ENCODE measurements at places on chromosomes 13 and 19.

DNA sequence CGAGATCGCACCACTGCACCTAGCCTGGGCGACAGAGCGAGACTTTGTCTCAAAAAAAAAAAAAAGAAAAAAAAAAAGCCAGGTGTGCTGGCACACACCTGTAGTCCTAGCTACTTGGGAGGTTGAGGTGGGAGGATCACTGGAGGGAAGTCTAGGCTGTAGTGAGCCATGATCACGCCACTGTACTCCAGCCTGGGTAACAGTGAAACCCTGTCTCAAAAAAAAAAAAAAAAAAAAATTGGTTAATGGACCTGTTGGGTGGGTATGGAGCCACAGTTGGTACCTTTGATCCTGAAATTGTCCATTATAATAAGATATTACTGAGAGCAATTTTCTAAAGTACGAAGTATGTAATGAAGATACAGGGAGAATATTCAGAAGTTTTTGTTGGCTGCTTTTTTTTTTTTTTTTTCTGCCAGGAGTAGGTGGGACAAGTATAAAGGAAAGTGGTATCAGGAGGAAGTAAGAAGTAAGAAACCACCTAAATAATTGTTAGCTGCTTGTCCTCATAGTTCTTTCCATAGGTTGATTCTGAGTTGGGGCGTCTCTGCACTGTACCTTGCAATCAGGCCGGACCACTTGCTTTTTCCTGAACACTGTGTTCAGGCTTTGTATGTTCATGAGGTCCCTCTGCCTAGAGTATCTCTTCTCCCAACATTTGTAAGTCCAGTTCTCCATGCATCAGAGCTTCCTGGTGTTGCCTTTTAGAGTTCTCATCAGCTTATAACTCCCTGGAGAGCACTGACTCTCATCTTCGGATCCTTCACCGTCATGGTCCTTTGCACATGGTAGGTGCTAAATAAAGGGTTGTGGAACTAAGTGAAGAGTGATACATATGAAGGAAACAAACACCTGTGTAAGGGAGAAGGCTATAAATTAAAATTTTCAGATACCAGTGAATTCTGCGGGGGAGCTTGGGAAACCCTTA, 31.7 kb downstream of the ARHGAP35 start:
- no peak for DNase-seq

GRCh38 chr13:108104736-108105135, 110.6 kb downstream of the LIG4 start:
- no peak for DNase-seq

GRCh38 chr19:18596752-18597157, 8.2 kb downstream of the REX1BD start:
- DNase-seq = no peak

- DNase-seq = no peak
Observed at GRCh38 chr13:78341032-78341431, 262.3 kb downstream of the POU4F1 start.

- no peak for DNase-seq
Observed at GRCh38 chr13:46603165-46603603, 50.2 kb downstream of the LRCH1 start.

- DNase-seq = no peak
Observed at GRCh38 chr19:28971049-28971448, 241.9 kb downstream of the UQCRFS1 start.

DNA sequence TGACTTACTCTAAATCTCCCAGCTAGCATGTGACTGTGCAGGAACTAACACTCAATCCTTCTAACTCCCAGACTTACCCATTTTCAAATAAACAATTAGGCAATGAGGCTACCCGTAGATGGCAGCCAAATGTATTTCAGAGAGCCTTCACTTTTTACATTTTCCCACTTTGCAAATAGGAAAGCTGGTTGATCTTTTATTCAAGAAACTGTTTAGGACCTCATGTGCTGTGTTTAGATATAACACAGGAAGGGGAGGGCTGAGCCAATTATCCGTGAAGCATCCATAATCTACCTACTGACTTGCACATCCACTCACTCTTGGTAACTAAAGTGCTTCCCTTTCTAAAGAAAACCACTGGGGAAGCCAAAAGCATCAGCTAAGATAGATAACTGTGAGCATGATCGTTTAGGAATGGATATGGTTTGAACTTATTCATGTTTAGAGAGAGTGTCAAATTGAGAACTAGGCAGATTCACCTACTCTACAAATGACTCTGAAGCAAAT, 33.4 kb downstream of the MBNL2 start:
- DNase-seq = no peak

DNA sequence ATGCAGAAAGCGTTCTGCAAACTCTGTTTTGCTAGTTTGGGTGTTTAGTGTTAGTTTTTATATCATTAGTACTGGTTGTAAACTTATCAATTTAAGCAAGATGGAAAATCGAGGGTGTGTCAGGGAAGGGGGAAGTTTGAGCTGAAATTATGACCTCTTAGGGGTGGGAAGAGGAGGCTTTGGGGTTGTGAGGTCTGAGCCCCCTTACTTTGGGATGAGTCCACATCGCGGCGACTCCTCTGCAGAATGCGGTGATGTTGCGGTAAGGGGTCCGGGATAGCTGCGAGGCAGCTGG, 743 bp upstream of the NDUFS7 start:
- DNase-seq = no peak

DNA sequence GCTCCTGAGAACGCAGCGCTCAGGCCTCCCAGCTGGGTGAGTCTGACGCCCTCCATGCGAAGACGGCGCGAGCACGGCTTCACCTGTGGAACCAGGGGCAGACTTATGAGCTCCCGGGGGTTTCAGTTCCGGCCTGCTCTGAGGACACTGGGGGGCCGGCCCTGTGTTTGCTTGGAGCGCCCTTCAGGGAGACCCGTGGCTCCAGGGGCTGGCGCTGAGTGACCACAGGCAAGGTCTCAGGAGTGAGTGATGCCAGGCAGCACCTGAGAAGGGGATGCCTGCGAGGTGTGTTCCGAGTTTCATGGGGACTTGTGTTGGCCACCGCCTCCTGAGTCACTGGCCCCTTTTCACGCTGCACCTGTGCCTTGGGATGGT, 4.5 kb downstream of the MCF2L start:
- no peak for DNase-seq

DNA sequence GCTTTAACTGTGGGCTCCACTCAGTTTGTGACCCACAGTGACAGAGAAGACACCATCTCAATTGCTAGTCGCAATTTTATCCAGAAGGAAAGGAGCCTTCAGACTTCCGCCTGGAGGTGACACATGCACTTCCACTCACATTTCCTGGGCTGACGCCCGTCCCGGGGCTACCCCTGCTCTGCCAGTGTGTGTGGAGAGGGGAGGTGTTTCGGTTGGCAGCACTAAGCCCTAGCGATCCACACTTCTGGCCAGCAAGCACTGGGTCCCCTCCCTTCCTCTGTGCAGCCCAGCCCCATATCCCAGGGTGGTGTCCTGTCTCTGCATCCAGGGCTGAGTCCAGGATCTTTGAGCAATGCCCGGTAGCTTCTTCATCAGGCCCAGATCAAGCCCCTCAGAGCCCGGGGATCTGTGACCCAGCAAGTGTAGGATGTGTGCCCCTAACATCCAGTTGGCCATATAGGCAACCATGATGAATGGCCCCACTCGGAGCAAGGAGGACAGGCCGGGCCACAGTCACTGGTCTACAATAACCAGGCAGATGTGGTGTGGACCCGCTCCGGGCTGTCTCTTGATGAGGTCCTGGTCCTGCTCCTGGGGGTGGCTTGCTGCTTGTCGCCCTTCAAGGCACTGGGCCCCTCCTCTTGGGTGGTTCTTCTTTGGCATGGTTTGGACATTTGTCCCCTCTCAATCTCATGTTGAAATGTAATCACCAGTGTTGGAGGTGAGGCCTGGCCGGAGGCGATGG, 141.9 kb upstream of the SPACA7 start:
- no peak for DNase-seq

DNA sequence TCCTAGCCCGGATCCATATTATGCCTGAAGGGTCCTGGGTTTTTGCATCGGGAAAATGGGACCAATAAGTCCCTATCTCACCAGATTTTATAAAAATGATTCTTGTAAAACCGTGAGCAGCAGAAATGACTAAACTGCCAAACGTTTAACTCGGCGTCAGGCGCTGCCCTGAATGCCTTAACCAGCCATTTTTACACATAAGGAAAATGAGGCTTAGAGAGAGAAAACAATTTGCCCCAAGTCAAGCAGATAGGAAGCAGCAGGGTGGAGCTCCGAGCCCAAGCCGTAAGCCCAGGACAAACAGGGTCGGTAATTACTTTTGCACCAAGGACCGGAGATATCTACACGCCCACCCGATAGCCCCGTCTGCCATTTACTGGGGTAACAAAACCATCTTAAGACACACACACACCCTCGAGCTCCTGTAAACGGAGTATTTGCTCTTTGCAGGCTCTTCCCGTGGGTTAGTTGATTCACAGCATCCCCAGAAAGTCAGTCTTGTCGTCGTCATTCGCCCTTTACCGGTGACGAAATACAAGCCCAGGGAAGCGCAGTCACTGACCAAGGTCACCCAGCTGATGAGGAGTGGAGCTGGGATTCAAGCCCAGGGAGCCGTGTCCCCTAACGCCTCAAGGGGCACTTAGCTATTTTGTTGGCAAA, 16.0 kb upstream of the MRI1 start:
- DNase-seq = no peak

- DNase-seq = no peak
Observed at GRCh38 chr19:2993579-2993978, 16.2 kb downstream of the TLE6 start.

GRCh38 chr13:48412881-48413351, at the start of gene LPAR6:
Gene LPAR6 (minus strand): TSS chr13:48413113. CDS start chr13:48412423, 690 bp downstream.
- DNase-seq = no peak

All from cortex of kidney (tissue), 1 donor.